Adrenal gland (tissue), 19 donors: ENCODE measurements at places on chromosomes 3 and 15. TPM values are rescaled to one million over a fixed set of nuclear protein-coding genes. Genes with fewer than 3 reads are reported as not detected.

GRCh38 chr15:37891766-37892368, 42.6 kb upstream of the TMCO5A start:
- DNase-seq, result peak; percentile 18

DNA sequence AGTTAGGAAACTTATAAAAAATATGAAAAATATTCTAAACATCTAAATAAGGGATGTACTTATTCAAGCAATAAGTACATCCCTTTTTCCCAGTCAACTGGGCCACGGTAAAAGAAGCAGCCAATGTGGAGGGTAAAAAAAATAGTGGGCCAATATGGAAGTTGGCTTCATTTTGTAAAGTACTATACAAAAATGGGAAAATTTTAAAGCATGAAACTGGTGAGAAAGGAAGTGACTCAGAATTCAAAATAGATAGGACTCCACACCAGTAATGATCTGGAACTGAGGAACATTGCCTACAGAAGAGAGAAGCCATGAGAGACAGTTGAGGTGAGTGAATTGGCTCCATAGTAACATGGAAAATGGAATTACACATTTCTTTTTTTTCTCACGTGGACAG, 108.9 kb downstream of the FNDC3B start:
- DNase-seq, result no peak

FMN1 gene
- total RNA-seq, result 29.2 TPM

TNK2 gene
- total RNA-seq, result 3.4 TPM

LINGO1 gene
- 0.21 TPM for total RNA-seq
